Thoracic aorta (tissue), 2 donors: ENCODE measurements at places on chromosomes 1 and 21.

GRCh38 chr1:160739098-160739511 is at the start of gene SLAMF7:
Gene SLAMF7 (plus strand): TSS chr1:160739247. CDS start chr1:160739302, 55 bp downstream.
- DNase-seq: no peak

DNA sequence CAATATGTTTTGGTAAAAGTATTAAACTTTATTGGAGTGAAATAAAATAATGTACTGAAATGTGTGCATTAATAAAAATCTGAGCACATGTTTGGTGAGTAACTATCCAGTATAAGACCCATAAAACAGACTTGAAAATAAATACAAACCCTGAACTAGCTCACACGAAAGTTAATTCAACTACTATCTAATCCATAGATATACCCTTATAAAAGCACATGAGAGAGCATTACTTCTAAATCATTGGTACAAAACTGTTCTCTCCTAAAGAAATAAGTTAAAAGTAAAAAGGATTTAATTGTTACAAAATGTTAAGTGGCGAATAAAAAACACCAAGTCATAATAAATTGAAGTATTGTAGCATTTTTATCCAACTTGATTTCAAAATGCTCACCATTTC is 295.6 kb downstream of the PTPRC start:
- no peak for DNase-seq

GRCh38 chr1:232454227-232454886 is 175.6 kb downstream of the SIPA1L2 start:
- no peak for DNase-seq

- DNase-seq: no peak
Observed at GRCh38 chr1:29649189-29650040, 413.1 kb downstream of the PTPRU start.

- no peak for DNase-seq
Observed at GRCh38 chr1:182347019-182347418, 44.6 kb downstream of the GLUL start.

DNA sequence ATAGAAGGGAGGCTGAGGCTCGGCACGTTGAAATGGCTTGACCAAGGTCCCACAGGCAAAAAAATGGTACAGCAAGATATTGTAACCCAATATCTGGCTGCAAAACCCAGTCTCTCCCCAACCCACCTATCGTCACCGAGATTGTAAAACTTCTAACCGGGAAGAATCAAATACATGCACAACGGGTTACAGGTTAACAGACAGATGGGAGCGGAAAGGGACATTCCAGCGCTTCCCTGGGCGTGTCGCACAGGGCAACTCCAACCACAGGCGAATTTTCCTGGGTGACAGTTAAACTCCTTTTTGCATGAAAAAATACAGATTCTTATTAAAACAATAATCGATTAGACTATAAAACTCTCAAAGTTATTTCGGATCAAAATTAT is 31.8 kb upstream of the JUN start:
- DNase-seq: no peak
